Choroid plexus epithelial cell (primary cell): ENCODE measurements at places on chromosomes 2 and 18.

- no peak for DNase-seq
Observed at GRCh38 chr2:48551548-48551947, 21.6 kb downstream of the STON1 start.

- DNase-seq: peak; percentile 68
Observed at GRCh38 chr2:148201075-148202004, 180.4 kb downstream of the MBD5 start.

DNA sequence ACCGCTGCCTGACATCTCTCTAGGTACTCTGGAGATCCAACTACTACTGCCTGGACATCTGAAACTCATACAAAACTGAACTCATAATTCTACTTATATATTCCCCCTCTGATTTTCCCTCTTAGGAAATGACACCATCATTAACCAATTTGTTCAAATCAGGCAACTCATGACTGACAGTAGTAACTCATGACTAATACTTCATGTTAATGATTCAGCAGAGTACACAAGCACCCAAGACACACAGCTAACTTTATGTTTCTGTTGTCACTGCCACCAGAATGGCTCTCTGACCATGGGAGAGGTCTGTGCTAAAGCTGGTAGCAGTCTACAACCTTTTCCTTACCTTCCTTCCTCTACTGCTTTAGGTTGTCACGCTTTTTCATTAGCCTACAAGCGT is 91.1 kb downstream of the ITSN2 start:
- DNase-seq: peak; percentile 12

DNA sequence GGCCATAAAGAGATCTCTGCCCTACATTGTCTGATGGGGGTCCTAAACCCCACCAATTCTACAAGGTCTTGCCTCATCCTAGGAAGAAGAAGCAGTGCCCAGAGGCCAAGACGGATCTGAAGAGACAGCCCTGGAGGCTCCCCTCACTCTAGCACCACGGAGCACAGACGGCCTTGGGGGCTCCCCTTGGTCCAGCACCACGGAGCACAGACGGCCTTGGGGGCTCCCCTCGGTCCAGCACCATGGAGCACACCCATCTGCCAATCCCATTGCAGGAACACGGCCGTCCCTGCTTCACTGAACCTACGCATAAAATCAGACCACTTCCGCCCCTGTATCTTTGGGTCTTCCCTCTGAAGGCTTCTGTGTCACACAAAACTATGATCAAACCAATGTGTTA is 215.1 kb upstream of the SALL3 start:
- DNase-seq: no peak

DNA sequence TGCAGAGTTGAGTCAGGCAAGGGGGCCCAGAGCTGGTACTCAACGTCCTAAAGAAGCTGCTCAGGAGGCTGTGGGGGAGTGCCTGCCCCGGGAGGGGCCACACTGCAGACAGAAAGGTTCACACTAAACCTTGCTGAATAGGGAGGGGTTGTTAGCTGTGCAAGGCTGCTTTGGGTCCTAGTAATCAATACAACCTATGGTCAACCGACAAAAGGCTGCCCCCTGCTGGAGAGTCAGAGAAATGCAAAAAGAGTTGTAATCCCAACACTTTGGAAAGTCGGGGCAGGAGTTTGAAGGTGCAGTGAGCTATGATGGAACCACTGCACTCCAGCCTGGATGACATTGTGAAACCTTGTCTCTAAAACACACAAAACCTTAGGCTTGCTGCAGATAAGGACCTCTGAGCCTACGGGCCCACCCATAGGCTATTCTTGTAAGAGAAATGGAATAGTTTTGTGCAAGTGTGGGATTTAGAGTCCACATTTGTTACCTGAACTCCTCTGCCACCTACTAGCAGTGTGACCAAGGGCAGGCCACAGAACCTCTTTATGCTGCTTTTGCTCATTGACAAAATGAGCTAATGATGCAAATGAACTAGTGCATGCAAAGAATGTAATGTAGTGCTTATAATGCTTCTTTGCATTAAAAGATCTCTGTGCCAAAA is 81.5 kb downstream of the PRPF40A start:
- DNase-seq: peak; percentile 66

DNA sequence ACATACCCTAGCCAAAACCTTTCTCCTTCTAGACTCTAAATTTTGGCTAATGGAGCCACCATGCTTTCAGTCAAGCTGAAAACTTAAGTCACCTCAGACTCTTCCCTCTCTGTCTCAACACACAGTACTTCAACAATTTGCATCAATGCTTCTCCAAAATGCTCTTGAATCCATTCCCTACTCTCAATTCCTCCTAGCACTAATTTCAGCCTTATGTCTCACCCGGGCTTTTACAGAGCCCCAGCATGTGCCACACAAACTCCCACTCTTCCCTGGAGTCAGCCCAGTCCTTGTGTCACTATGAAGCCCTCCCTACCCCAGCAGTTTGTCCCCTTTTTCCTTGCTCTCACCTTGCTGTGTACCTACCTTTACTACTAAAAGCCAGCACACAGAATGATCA is 38.7 kb downstream of the AAK1 start:
- DNase-seq: no peak

DNA sequence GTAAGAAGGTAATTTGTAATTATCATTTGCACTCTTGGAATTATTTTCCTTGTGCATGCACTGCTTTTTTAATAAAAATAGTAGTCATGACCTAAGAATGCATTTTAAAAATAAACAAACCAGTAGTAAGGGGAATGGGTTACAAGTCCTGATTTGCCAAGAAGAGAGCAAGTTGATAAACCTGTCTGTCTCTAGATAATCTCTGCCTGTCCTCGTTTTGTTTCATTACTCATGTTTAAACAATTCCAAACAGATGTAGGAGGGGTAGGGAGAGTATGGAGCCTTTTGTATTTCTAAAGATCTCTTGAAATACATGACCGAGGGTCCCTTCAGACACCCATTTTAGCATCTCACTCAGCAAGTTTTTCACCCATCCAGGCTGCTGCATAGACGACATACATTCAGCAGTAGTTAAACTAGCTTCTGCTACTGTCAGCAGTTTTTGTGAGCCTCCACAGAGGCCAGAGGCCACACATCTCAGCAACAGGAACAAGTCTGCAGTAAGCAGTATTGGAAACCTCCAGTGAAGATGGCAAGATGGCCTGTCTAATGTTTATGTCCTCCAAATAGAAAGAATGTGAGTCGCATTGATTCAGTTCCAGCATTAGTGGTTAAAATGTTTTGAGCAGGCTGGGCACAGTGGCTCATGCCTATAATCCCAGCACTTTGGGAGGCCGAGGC is 2.3 kb upstream of the EXOC6B start:
- DNase-seq: peak; percentile 70

- peak; percentile 87 for DNase-seq
Observed at GRCh38 chr2:111667542-111668273, 216.3 kb downstream of the ANAPC1 start.

DNA sequence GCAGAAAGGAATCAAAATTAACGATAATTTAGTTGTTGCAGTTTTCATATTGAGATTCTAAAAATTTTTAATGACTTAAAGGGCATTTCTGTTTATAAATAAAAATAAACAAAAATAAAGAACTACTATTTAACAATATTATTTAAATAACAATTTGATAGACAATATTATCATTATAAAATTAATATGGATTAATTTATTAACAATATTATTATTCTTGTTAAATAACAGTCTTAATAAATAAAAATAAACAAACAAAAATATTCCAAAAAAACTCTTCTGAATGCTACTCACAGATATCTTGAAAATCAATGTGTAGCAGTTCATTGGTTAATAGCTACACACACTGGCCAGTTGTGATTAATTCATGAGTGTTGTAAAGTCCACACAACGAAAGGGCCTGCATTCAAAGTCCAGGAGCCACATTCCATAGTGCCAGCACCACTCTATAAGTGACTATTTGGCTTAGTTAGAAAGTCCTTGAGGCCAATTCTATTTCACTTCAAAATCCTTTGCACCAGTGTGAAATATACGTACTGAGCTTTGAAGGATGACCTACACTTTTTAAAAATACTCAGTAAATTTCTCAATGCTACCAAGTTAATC is 117.1 kb downstream of the ZNF521 start:
- no peak for DNase-seq

DNA sequence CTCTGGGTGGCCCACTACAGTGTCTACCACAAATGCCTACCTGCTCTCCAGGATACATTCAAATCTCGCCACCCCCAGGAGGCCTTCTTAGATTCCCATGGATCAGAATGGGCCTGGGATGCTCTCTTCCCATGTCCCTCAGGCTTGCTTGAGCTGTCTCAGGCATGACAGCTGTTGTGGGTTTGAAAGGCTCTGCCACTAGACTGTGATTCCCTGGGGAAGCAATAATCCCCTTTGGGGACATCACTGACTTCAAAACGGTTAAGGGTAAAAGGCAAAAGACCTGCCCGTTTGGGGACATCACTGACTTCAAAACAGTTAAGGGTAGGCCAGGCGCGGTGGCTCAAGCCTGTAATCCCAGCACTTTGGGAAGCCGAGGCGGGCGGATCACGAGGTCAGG is 35.8 kb upstream of the ZNF516 start:
- DNase-seq: no peak

DNA sequence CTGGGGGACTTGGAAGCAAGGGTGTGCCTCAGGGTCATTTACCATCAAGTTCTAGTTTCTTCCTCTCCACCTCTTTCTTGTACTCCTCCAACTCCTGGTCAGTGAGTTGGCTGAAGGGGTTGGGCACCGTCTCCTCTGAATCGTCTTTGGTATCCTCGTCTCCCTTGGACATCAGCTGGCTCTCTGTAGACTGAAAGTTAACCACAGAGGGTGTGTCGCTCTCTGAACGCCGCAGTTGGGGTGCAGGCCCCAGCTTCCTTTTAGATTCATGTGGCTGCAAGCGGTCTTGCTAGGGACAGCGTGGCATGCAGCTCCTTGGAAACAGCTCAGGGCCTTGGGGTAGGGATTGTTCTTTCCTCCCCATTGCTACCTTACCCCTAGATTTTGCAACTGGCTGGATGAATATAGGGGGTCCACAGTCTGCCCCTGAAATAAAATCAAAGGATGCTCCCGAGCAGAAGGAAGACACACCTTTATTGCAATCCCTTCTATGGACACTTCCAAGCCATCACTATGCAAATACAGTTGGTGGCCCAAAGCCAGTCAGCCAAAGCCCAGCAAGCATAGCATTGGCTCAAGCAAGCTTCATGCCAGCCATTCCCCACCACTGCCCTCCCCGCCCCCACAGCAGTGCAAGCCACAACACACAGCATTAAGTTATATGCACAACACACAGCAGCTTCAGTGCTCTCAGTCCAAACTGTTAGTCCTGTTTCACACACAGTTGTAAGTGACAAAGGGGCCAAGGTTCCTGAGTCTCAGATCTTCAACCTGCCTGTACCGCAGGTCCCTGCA is 93.2 kb downstream of the ADD2 start:
- DNase-seq: no peak

- DNase-seq: no peak
Observed at GRCh38 chr2:71494091-71494490, 40.7 kb downstream of the DYSF start.

DNA sequence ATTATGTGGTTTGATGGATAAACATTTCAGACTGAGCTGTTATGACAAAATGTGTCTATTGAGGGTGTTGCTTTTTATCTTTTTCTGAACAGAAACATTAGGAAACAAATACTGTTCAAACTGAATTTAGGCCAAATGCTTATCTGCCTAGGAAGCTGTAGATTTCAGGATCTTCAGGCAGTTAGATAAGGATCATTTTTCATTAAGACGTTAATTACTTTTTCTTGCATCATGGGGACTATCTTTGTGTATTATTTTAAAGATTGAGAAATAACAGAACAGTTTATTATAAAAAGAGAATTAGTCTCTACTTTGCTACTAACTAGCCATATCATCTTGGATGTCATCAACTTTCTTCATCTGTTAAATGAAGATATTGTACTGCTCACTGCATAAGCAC is 107.5 kb downstream of the TTC27 start:
- DNase-seq: no peak

DNA sequence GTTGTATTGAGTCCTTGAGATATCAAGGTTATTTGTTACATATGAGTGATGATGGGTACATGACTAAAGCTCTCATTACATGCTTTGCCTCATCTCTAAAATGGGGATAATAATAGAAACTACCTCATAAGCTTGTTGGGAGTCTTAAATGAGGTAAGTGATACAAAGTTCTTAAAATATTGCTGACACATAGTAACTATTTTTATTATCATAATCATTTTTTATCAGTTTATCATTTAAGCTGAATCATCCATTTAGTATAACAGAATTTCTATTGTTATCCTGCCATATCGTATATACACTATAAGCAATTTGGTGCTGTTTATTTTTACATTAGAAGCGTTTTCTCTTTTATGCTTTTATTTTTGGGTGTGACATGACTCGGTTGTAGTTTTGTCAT is 871.1 kb downstream of the LRP1B start:
- DNase-seq: no peak

GRCh38 chr18:63439334-63439733 is 17.1 kb upstream of the VPS4B start:
- peak; percentile 84 for DNase-seq

DNA sequence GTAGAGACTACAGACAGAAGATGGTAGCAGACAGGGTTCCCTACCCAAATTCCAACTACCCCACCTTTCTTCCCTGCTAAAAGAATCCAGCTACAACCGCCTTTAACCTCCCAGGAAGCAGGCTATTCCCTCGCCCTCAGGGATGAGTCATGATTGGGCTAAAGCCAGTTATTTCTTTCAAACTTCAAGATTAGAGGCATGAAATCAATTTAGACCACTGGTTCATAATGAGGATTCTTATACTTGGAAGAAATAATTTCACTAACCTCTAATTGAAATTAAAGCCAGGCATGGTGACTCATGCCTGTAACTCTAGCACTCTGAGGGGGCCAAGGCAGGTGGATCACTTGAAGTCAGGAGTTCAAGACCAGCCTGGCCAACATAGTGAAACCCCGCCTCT is 20.0 kb downstream of the TRIP12 start:
- DNase-seq: peak; percentile 67

GRCh38 chr2:71595569-71595968 is 142.2 kb downstream of the DYSF start:
- no peak for DNase-seq

GRCh38 chr2:108916796-108917421 is 72.1 kb downstream of the EDAR start:
- DNase-seq: no peak

- DNase-seq: no peak
Observed at GRCh38 chr18:37672932-37673595, 107.5 kb upstream of the CELF4 start.

- peak; percentile 6 for DNase-seq
Observed at GRCh38 chr2:176056406-176056805, 27.4 kb downstream of the EVX2 start.

GRCh38 chr2:182649316-182649715 is 66.7 kb upstream of the DNAJC10 start:
- peak; percentile 71 for DNase-seq

GRCh38 chr2:11861044-11861443 is 114.6 kb downstream of the LPIN1 start:
- DNase-seq: no peak

- DNase-seq: peak; percentile 51
Observed at GRCh38 chr2:217993817-217994463, 8.9 kb downstream of the TNS1 start.

- no peak for DNase-seq
Observed at GRCh38 chr2:29401994-29402393, 286.8 kb downstream of the CLIP4 start.
